ENCODE measurements at places on chromosomes 3 and 15. TPM values are rescaled to one million over a fixed set of nuclear protein-coding genes. Genes with fewer than 3 reads are reported as not detected.
A peak's percentile ranks its signal among the peaks of the same experiment; 100 is the strongest.

GRCh38 chr3:50414616-50415015 is 55.3 kb upstream of the TMEM115 start:
- no peak for DNase-seq

The NDN gene
- total RNA-seq, result 35.4 TPM

- no peak for DNase-seq
Observed at GRCh38 chr15:69593981-69594966, 141.7 kb downstream of the RPLP1 start.

The UPK1B gene
- total RNA-seq, result not detected

- no peak for DNase-seq
Observed at GRCh38 chr15:64549860-64550259, 89.5 kb downstream of the ZNF609 start.

- DNase-seq, result no peak
Observed at GRCh38 chr15:48811325-48811958, 573 bp upstream of the CEP152 start.

DNA sequence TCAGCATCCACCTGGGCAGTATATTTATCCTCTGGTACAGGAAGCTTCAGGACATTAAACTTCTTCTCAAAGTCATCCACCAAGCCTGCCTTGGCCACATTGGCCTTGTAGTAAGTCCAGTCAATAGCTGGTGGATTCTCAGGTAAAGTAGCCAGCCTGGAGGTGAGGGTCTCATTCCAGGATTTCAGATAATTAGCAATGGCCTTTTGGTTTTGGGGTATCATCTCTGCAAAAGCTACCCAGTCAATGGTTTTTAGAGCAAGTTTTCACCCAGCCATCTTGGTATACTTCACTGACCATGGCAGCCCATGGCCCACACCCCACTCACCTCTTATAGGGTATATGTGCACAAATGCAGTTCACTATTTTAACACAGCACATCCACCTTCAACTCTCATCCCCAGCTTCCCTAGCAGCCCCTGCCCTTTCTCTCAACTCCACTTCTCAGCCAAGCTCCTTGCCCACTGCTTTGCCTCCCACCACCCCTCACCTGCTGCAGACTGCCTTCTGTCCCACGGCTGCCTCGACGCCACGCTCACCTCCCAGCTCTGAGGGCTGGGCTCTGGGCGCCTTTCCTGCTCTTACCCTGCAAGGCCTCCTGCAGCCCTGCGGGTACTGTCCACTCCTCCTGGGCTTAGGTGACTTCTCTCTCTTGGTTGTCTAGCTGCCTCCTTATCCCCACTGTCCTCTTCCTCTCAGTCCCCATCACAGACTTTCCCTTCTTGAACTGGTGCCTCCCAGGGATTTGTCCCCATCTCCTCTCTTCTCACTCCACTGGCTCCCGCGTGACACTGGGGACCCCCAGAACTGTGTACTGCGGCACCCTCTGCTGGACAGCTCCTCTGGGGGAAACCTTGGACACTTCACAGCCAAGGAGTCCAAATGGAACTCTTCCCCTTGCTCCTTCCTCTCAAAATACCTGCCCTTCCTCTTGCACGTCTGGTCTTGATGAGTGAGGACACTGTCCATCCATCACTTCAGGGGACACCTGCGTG is 1.7 kb upstream of the TGM5 start:
- DNase-seq, result peak; percentile 20

The CD47 gene
- 51.4 TPM for total RNA-seq

GRCh38 chr3:34073961-34074360 is 275.5 kb downstream of the PDCD6IP start:
- no peak for DNase-seq

The MUC4 gene
- total RNA-seq, result 0.03 TPM

GRCh38 chr15:31799319-31799714 is 231.0 kb upstream of the CHRNA7 start:
- DNase-seq, result no peak

GRCh38 chr3:152037953-152038352 is 164.5 kb downstream of the SUCNR1 start:
- no peak for DNase-seq

- DNase-seq, result peak; percentile 83
Observed at GRCh38 chr3:107927361-107928083, 163.3 kb downstream of the CD47 start.
